ENCODE measurements at places on chromosomes 1 and 21. TPM values are rescaled to one million over a fixed set of nuclear protein-coding genes. Genes with fewer than 3 reads are reported as not detected.

GRCh38 chr21:36260030-36260787, 59.8 kb upstream of the MORC3 start:
- DNase-seq = peak; percentile 74
- no peaks in the 10 kb centered on the region for H3K27me3 ChIP-seq
- H3K4me1 ChIP-seq = peaks cover 7% of the 10 kb centered on the region
- no peak overlapping the region for H3K4me3 ChIP-seq

- no peaks in the 10 kb centered on the region for H3K27me3 ChIP-seq
- no peak for DNase-seq
- H3K4me3 ChIP-seq = no peak overlapping the region
- H3K36me3 ChIP-seq = no peaks in the 10 kb centered on the region
- H3K4me1 ChIP-seq = no peaks in the 10 kb centered on the region
- no peak overlapping the region for H3K27ac ChIP-seq
Observed at GRCh38 chr1:38283696-38284470, 237.3 kb upstream of the POU3F1 start.

- H3K36me3 ChIP-seq = no peaks in the 10 kb centered on the region
- no peak overlapping the region for H3K4me3 ChIP-seq
- H3K4me1 ChIP-seq = no peaks in the 10 kb centered on the region
- no peak for DNase-seq
- H3K27ac ChIP-seq = no peak overlapping the region
Observed at GRCh38 chr1:172616636-172617035, 42.3 kb upstream of the FASLG start.

- peaks cover 29% of the 10 kb centered on the region for H3K27me3 ChIP-seq
- H3K36me3 ChIP-seq = no peaks in the 10 kb centered on the region
- DNase-seq = peak; percentile 84
- H3K4me3 ChIP-seq = peak overlapping the region; percentile 39
Observed at GRCh38 chr1:38046884-38047602, 450 bp upstream of the POU3F1 start.

DNA sequence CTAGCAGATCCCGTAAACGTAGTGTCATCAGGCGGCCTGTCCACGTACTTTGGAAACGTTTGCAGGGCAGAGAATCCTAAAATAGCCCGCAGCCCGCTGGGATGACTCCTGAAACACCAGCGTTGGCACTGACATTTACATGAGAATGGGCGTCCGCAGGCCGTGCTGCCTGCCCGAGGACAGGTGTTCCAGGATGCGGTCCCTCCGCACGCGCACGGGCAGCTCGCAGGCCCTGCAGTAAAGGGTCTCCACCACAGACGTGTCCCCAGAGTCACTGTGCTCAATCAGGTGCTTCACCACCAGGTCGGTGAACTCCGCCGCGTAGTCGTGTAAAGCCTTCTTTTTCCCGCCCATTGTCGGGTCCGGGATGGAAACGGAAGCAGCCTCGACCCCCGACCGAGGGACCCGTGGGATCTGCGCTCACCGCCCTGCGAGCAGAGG, 5.8 kb upstream of the CCDC27 start:
- no peaks in the 10 kb centered on the region for H3K27me3 ChIP-seq
- peaks cover 3% of the 10 kb centered on the region for H3K36me3 ChIP-seq
- peak overlapping the region; percentile 88 for H3K4me3 ChIP-seq
- no peak overlapping the region for H3K27ac ChIP-seq
- H3K4me1 ChIP-seq = peaks cover 31% of the 10 kb centered on the region

DNA sequence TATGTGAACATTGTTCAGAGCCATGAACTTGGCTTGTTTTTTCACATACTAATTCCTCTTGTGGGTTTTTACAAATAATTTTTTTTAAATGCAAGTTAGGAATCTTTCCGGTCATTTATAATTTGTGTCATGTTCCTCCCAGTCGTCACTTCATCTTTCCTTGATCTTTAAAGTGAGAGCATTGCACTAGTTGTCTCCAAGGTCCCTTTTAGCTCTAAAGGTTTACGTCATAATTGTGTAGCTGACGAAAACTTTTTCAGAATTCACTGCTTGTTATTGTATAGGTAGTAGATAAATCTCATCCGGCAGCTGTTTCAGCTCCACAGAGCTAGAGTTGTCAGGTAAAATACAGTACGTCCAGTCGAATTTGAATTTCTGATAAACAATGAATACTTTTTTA, 33.6 kb downstream of the SOAT1 start:
- H3K27me3 ChIP-seq = no peaks in the 10 kb centered on the region
- no peak overlapping the region for H3K4me3 ChIP-seq
- H3K36me3 ChIP-seq = no peaks in the 10 kb centered on the region
- no peak for DNase-seq
- no peak overlapping the region for H3K27ac ChIP-seq
- peaks cover 14% of the 10 kb centered on the region for H3K4me1 ChIP-seq

GRCh38 chr1:224510880-224511645, 76.5 kb upstream of the WDR26 start:
- DNase-seq = no peak
- no peaks in the 10 kb centered on the region for H3K27me3 ChIP-seq
- H3K27ac ChIP-seq = no peak overlapping the region

DNA sequence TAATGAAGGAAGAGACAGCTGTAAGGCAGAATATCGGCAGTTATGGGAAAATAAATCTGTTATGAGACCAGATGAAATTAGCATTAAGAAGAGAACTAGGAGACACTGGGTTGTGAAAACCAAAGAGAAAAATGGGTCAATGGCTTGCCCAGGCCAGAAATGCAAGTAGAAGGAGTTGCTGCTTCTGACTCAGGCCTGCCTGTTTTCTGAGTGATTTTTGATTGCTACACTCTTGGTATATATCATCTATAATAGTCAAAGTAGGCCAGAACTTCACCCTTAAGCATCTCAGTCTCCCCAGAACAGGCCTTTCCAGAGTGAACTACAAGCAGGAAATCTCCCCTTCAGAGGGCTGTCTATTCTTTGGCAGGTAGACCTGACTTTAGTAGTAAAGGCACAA, 107.0 kb downstream of the NRIP1 start:
- H3K36me3 ChIP-seq = no peaks in the 10 kb centered on the region
- no peak for DNase-seq
- H3K4me3 ChIP-seq = no peak overlapping the region
- H3K27ac ChIP-seq = no peak overlapping the region
- no peaks in the 10 kb centered on the region for H3K27me3 ChIP-seq

DNA sequence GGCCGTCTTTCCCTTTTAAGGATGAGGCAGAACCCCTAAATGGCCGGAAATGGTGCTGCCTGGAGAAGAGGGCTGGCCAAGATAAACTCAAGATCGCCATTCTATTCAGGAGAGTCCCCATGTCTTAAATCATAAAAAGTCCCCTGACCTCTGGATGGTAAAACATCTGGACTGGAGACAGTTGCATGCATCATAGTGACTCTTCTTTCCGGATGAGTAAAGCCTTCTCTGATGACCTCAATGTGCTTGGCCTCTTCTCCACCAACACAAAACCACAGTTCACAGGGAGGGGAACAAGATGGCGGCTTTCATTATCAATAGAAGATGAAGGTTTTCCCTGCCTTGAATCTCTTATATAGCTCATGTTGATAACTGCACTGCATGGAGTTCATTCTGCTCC, 27.5 kb upstream of the H6PD start:
- no peaks in the 10 kb centered on the region for H3K36me3 ChIP-seq
- no peak overlapping the region for H3K4me3 ChIP-seq

- peaks cover 17% of the 10 kb centered on the region for H3K4me1 ChIP-seq
- H3K36me3 ChIP-seq = no peaks in the 10 kb centered on the region
- H3K4me3 ChIP-seq = no peak overlapping the region
Observed at GRCh38 chr1:64984737-64985136, 18.4 kb upstream of the JAK1 start.

- H3K27ac ChIP-seq = no peak overlapping the region
- no peaks in the 10 kb centered on the region for H3K27me3 ChIP-seq
- H3K4me1 ChIP-seq = no peaks in the 10 kb centered on the region
- H3K36me3 ChIP-seq = no peaks in the 10 kb centered on the region
Observed at GRCh38 chr1:89719502-89720306, 86.8 kb downstream of the LRRC8C start.

DNA sequence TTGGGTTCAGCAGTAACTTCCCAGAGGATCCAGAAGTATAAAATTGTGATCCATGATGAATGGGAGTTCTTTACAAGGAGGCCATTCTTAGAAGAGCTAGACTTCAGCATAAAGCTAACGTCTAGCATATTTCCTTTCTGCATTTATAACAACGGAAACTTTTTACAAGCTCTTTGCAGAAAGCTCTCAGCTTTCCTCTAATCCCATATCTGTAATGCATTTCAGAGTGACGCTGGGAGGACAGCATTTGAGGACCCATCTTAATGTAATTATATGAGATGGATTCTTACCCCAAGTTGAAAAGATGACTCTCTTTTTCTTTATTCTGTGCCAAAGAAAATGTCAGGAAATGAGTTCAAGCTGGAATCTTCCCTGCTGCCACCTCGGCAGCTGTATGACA, 132.0 kb upstream of the CACHD1 start:
- H3K27ac ChIP-seq = no peak overlapping the region
- H3K27me3 ChIP-seq = no peaks in the 10 kb centered on the region
- no peak for DNase-seq
- H3K36me3 ChIP-seq = no peaks in the 10 kb centered on the region

DNA sequence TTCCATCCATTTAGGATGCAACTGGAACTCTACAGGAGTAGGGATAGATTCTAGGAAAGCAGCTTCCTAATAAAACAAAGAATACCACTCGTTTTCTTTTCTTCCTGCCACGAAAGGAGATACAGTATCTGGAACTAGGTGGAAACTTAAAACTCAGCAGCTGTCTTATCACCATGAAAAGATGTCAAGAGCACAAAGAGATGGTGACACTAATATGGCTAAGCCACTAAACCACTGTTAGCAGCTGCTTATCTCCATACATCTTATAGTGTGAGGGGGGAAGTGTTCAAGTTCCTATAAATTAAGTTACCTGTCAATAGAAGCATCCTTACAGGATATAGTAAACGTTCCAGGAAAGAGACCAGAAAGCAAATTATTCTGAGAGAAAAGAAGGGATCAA, 162.5 kb downstream of the TYW3 start:
- H3K27ac ChIP-seq = no peak overlapping the region
- no peak overlapping the region for H3K4me3 ChIP-seq
- no peaks in the 10 kb centered on the region for H3K36me3 ChIP-seq

DNA sequence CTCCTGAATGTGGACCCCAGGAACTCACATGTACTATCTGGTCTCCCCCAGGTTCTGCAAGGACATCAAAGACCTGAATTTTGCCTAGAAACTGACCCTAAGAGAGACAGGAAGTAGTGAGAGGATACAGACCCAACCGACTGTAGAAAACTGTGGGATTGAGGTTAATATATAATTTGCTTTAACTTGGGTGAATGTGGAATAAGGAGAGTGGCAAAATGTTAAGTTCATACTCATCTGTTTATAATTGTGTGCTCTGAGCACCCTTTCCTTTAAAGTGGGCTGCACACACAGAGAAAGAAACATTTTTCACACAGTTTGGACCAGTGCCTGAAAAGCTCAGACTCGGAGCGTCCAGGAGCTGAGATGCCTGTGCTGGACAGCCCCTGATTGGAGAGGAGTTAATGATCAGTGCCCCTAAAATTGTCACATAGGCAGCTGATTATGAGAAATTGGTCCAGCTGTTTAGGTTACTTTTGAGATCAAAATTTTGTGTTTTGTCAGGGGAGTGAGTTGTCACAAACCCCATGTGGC, 37.2 kb downstream of the ROR1 start:
- no peak for DNase-seq
- H3K4me1 ChIP-seq = peaks cover 18% of the 10 kb centered on the region
- H3K36me3 ChIP-seq = no peaks in the 10 kb centered on the region
- H3K4me3 ChIP-seq = no peak overlapping the region
- H3K27me3 ChIP-seq = no peaks in the 10 kb centered on the region
- H3K27ac ChIP-seq = no peak overlapping the region

DNA sequence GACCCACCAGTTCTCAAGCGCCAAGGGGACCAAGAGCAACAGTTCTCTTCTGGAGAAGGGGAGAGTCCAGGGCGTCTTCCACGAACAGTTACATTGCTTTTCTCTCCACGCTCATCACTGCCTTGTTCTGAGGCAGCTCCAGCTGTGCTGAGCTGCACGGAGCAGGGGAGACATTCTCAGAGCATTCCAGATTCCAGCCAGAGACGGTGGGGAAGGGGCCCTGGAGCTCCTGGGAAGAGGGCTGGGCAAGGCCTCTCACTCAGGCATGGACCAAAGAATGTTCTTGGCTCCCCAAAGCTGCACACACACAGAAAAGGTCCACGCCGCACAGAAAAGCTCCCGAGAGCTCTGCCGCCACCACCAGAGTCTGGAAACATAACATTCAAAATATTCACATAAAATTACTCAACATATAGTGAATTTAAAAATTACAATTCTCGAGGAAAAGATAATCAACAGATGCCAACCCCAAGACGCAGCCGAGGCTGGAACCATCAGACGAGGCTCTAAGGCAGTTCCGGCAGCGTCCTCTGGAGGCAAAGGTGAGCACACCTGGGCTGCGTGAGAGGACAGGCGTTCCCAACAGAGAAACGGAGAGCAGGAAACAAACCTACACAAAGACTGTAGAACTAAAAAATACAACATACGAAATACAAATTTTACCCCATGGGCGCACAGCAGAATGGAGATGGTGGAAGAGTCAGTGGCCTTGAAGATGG, 40.5 kb downstream of the UBE2G2 start:
- H3K4me3 ChIP-seq = no peak overlapping the region
- H3K27me3 ChIP-seq = no peaks in the 10 kb centered on the region
- H3K27ac ChIP-seq = no peak overlapping the region
- H3K36me3 ChIP-seq = no peaks in the 10 kb centered on the region
- H3K4me1 ChIP-seq = no peaks in the 10 kb centered on the region

- H3K36me3 ChIP-seq = no peaks in the 10 kb centered on the region
- H3K27me3 ChIP-seq = no peaks in the 10 kb centered on the region
- DNase-seq = no peak
- no peak overlapping the region for H3K27ac ChIP-seq
- H3K4me1 ChIP-seq = no peaks in the 10 kb centered on the region
Observed at GRCh38 chr1:93810316-93810715, 68.7 kb downstream of the DNTTIP2 start.

- H3K4me1 ChIP-seq = peaks cover 8% of the 10 kb centered on the region
- no peaks in the 10 kb centered on the region for H3K36me3 ChIP-seq
- no peak overlapping the region for H3K27ac ChIP-seq
- peak; percentile 56 for DNase-seq
- H3K27me3 ChIP-seq = no peaks in the 10 kb centered on the region
Observed at GRCh38 chr1:60149251-60149650, 75.7 kb upstream of the C1orf87 start.

DNA sequence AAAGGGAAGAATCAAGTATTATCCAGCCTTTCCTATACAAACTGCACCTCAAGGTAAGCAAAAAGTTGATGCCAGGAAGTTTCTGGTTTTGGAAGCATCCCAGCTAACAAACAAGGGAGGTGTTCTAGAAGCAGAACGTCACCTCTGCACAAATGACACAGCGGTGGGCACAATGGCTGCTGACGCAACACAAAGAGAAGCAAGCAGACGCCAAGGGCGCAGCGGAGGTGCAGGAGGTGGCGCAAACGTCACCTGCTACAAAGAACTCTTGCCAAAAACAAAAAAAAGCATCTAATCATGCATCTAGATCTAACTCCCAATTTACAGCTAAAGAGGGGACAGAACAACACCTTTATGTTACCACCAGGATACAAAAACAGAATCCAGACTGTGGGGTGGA, 88.5 kb downstream of the NPHP4 start:
- H3K36me3 ChIP-seq = no peaks in the 10 kb centered on the region
- DNase-seq = no peak
- no peak overlapping the region for H3K27ac ChIP-seq

The PROK1 gene
- total RNA-seq = 0.26 TPM

The SYNC gene
- 2.3 TPM for total RNA-seq

The ANKRD34A gene
- total RNA-seq = not detected

The CD1C gene
- 1.0 TPM for total RNA-seq

The PM20D1 gene
- total RNA-seq = 13.0 TPM

The SH2D1B gene
- total RNA-seq = not detected

The XCL2 gene
- not detected for total RNA-seq

The NLRP3 gene
- 0.26 TPM for total RNA-seq

The KDM5B gene
- 36.8 TPM for total RNA-seq

The METTL18 gene
- total RNA-seq = 6.0 TPM

Measured in body of pancreas (tissue), 4 donors.